ENCODE measurements at places on chromosomes 7 and 10. TPM values are rescaled to one million over a fixed set of nuclear protein-coding genes. Genes with fewer than 3 reads are reported as not detected.

DNA sequence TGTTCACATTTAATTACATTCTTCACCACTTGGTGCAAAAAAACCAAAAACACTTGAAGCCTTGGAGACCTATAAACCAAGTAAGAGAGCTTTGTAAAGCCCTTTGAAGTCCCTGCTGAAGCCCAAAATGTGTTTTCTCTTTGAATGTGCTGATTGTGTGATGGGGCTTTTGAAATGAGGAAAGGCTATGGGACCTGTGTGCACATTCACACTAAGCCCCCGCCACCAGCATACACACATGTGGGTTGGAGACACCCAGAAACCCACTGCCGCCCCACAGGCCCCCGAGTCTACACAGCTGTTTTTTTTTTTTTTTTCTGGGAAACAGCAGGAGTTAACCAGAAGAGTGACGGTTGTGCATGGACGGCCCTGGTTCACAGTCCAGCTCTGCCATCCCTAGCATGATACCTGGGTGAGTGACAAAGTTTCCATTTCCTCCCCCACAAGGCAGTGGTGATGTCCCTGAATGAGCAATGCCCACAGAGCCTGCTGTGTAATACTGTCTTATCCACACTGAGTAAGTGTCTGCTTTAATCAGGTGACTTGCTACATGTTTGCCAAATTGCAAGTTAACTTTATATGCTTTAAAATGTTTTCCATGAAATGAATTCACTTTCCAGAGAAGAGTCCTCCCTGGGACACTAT, 154.6 kb upstream of the GDF10 start:
- no peak for DNase-seq

GRCh38 chr7:97555857-97556421, 175.9 kb upstream of the TAC1 start:
- DNase-seq: no peak

GRCh38 chr10:120833222-120833928, 17.8 kb upstream of the WDR11 start:
- DNase-seq: no peak

DNA sequence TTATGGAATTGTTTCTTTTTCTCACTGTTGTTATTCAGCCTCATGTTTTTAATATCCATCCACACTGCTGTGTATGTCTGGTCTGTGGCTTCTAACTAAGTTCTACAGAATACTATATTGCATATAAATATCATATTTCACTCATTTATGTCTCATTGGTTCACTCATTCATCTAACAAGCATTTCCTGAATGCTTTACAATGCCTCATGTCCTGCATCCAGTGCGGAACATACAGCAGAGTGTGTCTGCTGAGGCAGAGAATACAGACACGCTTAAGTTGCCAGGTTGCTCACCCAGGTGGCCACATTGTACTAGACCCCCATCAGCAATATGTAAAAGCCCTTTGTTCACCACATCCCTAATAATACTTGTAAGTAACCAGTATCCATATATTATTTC, 111.8 kb upstream of the CNTNAP2 start:
- peak; percentile 15 for DNase-seq

- DNase-seq: no peak
Observed at GRCh38 chr7:101411508-101411874, 48.8 kb downstream of the COL26A1 start.

DNA sequence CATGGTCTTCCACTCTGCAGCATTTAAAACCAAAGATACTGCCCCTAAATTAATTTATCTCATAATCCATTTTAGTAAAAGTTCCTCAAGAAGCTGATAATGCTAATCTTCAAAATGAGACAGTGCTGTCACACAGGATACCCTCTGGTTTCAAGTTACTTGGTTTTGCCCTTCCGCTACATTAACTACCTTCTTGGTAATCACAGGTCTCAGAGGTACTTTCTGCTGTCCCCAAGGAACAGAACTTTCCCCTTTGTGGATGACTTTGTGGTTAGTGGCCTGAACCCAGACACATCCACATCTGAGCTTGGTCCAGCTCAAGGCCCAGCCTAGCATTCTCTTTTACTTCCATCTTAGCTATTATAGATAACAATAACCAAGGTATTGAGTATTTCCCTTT, 88.8 kb upstream of the TMEM26 start:
- DNase-seq: no peak

GRCh38 chr7:13117103-13117502, 429.7 kb downstream of the ARL4A start:
- DNase-seq: no peak

- no peak for DNase-seq
Observed at GRCh38 chr7:127598318-127598717, 4.8 kb downstream of the FSCN3 start.

- DNase-seq: no peak
Observed at GRCh38 chr7:101432316-101432715, 69.6 kb downstream of the COL26A1 start.

Gene CHCHD3
- 66.4 TPM for polyA plus RNA-seq

Gene SLC16A9
- polyA plus RNA-seq: 3.2 TPM

Gene GRID1
- polyA plus RNA-seq: 8.4 TPM

Gene ITGA8
- 7.7 TPM for polyA plus RNA-seq

Gene EBF3
- polyA plus RNA-seq: 62.5 TPM

Gene PAPOLB
- not detected for polyA plus RNA-seq

Gene NPY
- polyA plus RNA-seq: 27.5 TPM

Gene TIMM23B
- polyA plus RNA-seq: 12.2 TPM

All from muscle of back (tissue), 13 donors.